Hematopoietic multipotent progenitor cell (in vitro differentiated cells): ENCODE measurements at places on chromosomes 2 and 18.

- DNase-seq = no peak
Measured at GRCh38 chr2:150007815-150008430, 420.3 kb upstream of the MMADHC start.

DNA sequence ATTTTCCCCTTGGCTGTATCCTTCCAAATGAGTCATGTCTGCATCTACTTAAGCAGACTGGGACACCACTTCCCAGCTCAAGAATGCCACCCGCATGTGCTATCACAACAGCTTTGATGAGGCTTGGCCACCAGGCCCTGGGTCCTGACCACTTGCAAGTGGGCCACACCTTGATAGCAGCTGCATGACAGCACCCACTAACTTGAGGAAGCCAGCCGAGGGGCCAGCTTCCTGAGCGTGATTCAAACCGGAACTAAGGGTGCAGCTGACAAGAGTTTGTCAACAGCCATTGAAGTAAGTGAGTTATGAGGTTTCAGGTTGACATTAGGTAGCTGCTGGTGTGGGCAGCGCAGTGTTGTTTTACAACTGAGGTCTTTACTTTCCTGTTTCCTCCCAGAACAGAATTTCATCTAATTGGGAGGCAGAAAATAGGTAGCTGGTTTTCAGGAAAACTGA is 54.4 kb downstream of the EPHA4 start:
- peak; percentile 54 for DNase-seq

GRCh38 chr2:86632672-86633071 is 9.0 kb upstream of the RNF103 start:
- DNase-seq = peak; percentile 19

- DNase-seq = no peak
Measured at GRCh38 chr2:128306081-128306930, 12.4 kb downstream of the HS6ST1 start.

- DNase-seq = no peak
Measured at GRCh38 chr2:225841314-225841713, 441.8 kb downstream of the NYAP2 start.

DNA sequence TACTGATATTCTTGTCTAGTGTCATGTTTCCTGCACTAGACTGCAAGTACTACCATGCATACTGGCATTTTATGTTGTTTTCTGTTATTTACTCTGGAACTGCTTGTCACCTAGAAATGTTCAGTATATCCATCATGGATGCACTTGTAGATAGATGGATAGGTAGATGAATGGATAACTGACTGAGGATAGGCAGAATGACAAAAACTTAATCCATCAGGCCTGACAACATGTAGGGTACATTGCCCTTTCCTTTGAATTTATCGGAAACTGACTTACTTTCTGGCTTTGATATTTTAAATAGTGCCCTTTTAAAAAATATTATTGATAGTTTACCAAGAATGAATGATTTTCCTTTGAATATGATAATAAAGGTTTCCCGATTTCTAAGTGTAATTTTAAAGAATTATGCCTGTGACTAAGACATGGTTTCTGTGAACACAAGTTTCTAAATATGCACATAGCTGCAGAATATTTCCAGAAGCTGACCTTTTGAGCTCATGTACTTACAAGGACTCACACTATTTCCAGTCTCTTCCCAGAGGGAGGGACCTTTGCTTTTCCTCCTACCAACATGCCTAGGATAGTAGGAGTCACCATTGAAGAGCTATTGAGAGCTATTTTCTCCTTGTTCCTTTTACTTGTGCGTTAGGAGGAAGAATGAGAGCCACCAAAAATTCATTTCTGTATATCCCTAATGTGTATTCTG is 81.3 kb downstream of the ANKRD12 start:
- DNase-seq = no peak

GRCh38 chr18:79506191-79507075 is 110.7 kb downstream of the NFATC1 start:
- peak; percentile 43 for DNase-seq

DNA sequence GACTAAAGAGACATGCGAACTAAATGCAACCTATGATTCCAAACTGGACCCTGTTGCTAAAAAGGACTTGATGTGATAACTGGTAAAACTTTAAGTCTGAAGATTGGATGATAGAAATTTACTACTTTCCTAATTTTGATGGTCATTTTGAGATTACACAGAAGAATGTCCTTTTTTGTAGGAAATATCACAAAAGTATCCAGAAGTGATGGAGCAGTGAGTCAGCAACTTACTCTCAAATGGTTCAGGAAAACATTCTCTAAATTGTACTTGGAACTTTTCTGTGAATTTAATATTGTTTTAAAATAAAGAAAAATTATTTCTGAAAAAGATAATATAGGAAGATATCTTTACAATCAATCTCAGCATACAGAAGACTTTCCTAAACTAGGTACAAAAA is 19.9 kb downstream of the MBOAT2 start:
- DNase-seq = no peak

- DNase-seq = no peak
Measured at GRCh38 chr2:96535331-96535730, 1.2 kb upstream of the ARID5A start.

DNA sequence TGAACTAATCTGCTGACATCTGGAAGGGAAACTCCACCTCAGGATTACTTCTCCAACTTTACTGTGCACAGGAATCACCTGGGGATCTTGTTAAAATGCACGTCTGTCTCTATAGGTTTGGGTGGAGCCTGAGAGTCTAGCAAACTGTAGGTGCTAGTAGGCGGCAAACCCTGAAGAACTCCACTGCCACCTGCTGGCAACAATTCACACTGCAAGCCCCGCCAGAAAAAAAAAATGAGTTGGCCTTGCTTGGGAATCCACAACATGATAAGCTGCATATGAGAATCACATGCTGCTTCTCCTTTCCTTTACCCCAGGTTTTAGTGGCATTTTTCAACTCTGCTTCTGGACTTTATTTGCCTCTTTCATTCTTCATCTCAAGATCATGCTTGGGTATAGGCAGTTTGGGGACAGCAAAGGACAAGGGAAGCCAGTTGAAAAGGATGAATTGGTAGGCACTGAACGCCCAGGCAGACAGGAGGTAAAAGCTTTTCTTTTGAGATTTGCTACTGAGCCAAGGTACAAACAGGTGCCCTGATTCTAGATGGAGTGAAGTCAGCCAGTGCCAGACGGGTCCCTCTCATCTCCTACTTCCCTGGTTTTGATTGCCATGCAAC is 88.8 kb downstream of the VIT start:
- peak; percentile 84 for DNase-seq

DNA sequence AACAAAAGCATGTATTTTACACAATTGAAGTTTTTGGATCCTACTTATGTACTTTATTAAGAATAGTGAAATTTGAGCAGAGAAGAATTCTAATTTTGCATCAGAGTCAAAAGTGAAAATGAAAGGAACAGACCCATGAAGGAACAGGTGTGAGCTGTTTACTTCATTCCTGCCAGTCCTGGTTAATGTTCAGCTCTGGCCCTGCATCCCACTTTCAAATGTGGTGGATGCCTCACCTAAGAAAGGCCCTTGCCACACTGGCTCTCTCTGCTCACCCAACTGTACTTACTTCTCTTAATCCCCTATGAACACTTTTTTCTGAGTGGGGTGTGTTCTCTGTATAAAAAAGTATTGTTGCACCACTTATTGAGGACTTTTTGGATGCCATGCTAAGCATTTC is 22.2 kb downstream of the FAM110C start:
- no peak for DNase-seq

GRCh38 chr2:234025466-234025865 is 25.0 kb upstream of the SPP2 start:
- no peak for DNase-seq

DNA sequence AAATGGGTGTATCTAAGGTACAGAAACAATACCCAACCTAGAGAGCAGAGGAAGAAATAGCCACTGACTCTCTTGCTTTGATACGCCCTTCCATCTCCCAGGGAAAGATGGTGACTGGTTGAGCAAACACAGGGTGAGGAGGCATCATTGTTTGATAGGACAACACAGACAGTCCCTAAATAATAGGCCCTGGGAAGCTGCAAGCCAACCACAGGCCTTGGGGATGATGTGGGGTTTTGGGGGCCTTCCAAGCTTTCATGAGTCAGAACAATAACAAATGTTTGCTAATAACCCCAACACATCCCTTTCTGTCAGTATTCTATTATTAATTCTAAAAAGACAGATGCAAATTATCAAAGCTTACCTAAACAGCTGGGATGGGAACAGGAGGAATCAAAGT is 9.8 kb downstream of the LGALSL start:
- no peak for DNase-seq

DNA sequence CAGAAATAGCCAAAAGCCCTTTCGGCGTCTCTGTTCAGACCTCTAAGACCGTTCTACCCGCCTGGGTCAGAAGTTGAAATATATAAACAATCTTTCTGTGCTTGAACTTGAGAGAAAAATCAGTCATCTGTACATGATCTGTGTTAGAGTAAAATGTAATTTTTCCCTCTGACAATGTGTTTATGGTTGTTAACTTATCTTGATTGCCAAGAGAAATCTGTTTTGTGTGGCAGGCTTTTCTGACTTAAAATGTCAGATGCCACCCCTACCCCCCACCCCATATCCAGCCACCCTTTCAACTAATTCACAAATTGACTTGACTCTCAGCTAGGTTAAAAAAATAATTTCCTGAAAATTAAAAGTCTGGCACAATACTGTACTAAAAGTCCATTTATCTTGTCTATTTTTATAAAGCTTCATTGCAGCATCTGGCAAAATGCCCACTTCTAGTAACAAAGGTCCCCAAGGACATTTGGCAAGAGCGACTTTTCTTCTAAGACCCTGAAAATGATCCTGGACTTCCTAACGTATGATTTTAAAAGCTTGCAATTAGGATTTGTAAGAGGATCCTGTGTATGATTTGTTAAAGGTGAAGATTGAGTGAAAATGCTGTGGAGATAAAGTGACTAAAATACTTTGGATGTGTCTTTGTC is 304.2 kb downstream of the EPHA4 start:
- no peak for DNase-seq

DNA sequence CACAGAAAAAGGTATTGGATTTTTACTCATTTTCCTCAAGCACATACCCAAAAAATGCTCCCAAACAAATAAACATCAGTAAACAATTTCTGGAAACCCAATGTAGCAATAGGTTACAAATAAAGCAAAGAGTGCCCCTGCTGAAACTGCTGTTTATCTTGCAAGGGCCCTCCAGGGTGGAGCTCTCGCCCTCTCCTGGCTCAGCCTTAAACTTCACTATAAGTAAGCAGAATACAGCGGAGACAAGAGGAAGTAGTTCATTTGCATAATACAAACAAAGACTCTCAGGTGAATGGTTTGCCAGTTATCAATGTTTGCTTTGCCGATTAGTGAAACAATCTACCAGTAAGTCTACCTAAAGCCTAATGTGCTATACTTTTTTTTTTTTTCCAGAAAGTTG is 437.6 kb downstream of the DLGAP1 start:
- peak; percentile 18 for DNase-seq

DNA sequence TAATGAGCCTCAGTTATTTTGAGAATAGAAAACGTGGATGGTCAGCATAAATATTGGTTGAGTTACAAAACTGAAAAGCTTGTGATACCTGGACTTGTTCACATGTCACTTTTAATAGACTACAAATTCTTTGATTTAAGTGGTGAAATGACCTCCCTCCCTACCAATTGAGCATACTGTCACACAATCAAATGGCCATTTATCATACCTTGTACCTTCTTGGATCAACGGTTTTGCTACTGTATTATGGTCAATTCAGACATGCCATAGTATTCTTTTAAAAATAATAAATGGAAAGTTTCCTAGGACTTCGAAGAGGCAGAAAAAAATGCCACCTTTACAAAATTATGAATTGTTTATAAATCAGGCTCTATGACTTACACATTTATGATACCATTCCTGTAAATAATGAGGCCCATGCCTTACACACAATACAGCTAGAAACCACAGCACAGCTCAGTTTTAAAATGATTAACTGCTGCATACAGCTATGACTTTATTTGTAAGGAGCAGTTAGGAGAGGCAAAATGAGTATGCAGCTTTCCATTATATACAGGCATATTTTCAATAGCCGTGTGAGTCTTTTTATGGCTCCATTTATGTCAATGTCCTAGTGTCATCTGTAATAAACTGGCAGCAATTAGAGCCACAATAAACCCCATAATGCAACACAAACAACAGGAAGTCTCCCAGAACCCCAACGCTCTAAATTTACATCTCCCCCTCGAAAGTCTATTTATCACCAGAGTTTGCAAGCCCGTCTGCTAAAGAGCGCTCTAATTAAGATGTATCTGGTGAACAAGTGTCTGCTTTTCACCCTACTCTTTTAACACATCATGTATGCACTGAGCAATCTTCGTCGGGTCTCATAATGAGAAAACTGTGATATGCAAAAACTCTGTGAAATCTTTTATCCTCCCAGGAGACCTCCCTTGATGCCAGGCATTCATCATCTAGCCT is 176.1 kb downstream of the ZNF521 start:
- DNase-seq = no peak

DNA sequence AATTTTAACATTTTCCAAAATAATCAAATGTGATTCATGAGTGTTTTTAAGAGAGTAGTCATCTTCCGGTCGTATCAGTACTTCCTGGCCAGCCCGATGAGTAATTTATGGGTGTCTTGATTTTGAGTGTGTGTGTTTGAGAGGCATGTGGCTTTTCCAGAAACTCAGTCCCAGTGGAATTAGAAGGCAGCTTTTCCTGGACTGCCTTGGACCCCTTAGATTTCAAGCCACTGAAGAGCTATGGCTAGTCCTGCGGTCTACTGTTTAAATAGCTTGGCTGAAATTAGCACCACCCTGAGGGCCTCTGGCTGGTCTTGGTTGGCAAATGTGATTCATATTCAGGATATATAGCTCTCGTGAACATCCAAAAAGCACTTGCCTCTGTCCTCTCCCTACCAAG is 59.4 kb downstream of the HK2 start:
- DNase-seq = no peak

DNA sequence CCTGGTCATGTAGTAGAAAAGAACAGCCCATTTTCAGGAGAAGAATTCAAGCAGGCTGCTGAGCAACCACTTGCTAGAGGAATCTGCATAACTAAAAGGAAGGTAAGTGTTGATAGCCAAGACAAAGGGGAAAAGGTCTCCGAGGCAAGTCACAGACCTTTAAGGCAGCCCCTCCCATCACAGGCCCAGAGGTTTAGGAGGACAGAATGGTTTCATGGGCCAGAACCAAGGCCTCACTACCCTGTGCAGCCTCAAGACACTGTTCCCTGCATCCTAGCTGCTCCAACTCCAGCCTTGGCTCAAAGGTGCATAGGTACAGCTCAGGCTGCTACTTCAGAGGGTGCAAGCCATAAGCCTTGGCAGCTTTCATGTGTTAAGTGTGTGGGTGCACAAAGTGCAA is 238.6 kb upstream of the CYP26B1 start:
- no peak for DNase-seq
